ENCODE measurements at places on chromosomes 7 and 10.

GRCh38 chr7:2953588-2954407 is 89.9 kb downstream of the CARD11 start:
- DNase-seq: no peak

- no peak for DNase-seq
These were observed 13.9 kb downstream of the VSTM2A start for GRCh38 chr7:54556121-54556520.

DNA sequence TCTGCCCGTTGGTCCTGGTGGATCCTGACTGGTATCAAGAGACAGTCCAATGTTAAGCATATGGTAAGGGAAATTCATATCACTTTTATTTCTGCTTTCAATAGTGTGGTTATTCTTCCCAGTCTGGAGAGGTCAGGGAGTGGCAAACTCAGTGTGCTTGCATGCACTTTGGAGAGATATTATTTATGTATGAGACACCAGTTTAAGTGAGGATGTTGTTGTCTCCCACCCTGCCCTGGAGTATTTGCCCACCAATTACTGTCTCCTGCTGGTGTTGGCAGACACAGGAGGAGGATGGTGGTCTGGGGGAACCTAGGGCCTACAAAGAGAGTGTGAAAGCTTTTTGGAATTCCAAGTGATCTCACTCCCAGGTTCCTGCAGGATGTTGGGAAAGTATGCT is 59.7 kb downstream of the OR13A1 start:
- DNase-seq: no peak

DNA sequence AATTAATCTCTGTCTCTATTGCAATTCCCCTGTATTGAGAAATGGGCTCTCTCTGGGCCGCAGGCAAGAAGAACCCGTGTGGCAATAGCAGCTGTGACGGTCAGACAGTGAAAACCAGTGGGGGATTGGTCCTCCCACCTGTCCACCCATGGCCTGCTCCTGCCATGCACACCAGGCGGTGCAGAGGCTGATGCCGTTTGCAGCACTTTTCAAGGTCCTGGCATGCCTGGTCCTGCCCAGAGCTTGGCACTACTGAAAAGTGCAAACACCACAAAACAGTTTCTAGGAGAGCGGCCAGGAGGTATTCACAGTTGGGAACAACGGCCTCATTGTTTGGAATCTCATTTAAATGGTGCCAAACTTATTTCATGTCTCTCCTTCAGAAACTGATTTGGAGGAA is 41.5 kb downstream of the PSPH start:
- DNase-seq: peak; percentile 93
